HCT116 (cell line): ENCODE measurements at places on chromosomes 3 and 15.

- no peak for DNase-seq
Measured at GRCh38 chr3:43148033-43148432, 42.2 kb upstream of the POMGNT2 start.

GRCh38 chr3:78621061-78621716, 1146.6 kb downstream of the ROBO1 start:
- no peak for DNase-seq

DNA sequence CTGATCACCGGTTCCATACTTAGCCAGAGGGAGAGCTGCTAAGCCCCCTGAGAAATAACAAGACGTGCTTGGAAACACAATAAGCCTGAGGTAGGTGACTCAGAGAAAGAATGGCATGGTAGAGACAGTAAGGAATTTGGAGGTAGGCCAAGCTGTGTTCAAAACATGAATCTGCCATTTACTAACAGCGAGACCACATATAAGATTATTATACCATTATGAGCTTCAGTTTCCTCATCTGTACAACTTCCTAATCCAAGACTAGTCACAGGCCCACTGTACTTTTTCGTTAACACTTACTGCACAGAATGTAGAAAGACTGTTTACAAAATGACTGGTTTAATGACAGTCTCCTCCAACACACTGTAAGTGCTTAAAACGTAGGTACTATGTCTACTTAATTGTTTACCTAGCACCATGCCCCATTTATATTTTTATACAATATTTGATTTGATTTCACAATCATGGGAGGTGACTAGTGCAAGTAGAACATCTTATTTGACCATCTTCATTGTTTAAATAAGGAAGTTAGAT, 25.7 kb downstream of the ATOSA start:
- no peak for DNase-seq

GRCh38 chr3:116939091-116939490, 229.5 kb downstream of the TUSC7 start:
- no peak for DNase-seq

DNA sequence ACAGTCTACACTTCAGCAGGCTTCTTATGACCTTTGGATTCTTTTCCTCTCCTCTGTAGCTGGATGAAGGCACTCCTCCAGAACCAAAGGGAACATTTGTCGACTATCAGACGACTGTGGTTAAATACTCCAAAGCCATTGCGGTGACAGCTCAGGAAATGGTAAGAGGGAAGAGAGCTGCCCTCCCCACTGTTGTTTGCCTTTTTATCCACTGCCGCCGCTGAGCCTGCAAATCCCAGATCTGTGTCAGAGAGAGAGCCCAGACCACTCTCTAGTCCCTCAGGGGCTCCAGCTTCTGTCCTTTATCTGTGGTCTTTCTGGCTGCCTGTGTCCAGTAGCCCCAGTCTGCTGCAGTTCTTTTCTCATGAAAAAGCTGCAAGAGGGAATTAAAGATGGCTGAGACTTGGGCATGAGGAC, 261.5 kb upstream of the TPM1 start:
- no peak for DNase-seq

DNA sequence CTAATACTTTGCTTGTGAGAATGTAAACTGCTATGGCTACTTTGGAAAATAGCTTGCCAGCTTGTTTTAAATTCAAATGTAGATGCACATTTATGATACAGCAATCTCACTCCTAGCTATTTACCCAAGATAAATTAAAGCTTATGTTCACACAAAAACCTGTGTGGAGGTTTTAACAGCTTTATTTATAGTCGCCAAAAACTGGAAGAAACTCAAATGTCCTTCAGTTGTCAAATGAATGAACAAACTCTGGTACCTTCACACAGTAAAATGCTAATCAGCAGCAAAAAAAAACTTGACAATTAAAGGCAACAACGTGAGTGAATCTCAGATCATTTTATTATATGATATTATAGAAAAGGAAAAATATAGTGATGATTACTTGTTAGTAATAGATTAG, 248.6 kb upstream of the NECTIN3 start:
- no peak for DNase-seq

GRCh38 chr3:172323894-172324610, 124.2 kb downstream of the GHSR start:
- no peak for DNase-seq

- no peak for DNase-seq
Measured at GRCh38 chr3:108959017-108959416, 5.3 kb upstream of the GUCA1C start.
